GM12878 (cell line): ENCODE measurements at places on chromosomes 11 and 22.

DNA sequence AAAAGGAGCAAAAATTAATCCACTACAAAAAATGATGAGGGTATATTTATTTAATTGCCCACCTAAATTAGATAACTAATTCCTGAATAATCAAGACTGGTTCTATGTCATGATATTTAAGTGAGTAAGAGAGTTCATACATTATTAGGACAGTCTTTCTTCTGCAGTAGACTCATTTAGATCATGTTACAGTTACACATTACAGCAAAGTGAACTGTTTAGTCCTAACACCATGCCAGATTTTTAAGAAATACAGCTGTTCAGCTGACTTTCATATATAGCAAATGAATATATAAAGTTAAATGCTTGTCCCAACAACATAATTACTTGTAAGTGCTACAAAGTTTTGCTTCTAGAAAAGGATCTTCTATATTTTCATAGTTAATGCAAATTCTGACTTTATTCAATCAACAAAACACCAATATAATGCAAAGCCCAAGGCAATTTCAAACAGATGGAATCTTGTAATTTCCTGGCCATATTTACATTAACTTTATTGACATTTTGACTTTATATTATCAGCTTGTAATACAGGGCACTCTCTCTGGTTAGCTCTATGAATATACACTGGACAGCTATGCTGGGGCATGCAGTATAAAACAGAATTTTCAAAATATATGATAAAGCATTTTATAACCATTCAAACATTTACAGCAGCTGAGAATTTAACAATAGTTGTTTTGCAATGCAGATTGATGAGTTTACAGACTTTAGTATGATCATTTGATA is 45.7 kb upstream of the TP53AIP1 start:
- no peak for DNase-seq

DNA sequence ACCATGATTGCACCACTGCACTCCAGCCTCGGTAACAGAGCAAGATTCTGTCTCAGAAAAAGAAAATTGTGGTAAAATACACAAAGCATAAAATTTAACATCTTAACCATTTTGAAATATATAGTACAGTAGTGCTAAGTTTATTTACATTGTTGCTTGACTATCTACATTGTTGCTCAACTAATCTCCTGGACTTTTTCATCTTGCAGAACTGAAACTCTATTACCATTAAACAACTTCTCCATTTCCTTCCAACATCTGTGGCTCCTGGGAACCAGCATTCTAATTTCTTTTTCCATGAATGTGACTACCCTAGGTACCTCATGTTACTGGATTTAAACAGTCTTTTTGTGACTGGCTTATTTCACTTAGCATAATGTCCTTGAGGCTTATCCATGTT is 13.5 kb upstream of the VWA5A start:
- no peak for DNase-seq

DNA sequence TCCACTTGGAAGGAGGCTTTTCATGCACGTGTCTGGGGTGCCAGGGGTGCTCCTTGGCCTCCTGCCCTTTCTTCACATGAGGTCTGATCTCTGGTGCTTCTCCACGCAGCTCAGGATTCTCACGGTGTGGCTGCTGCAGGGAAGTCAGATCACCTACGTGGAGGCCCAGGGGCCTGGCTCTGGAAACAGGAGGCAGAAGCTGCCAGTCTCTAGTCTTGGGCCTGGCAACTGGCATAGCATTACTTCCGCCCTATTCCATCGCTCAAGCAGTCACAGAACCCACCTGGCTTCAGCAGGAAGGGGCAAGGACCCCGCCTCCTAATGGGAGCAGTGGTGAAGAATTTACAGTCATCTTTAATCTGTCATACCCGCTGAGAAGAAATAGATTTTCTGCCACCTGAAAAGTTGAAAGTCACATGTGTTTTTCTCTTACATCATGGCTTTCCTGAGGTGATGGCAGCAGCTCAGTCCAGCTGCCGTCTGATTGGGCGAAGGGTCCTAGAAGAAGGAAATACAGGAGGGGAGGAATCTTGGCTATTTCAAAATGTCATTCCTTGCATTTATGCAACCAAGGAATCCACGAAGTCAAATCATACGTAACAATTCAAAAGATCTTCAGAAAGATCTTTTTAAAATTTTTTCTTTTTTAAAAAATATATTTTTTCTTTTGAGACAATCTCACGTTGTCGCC is 50.1 kb upstream of the DKK3 start:
- DNase-seq = no peak

- DNase-seq = no peak
These were observed 2.7 kb upstream of the TH start for GRCh38 chr11:2174361-2174760.

GRCh38 chr11:89737116-89737515 is 27.0 kb downstream of the TRIM77 start:
- no peak for DNase-seq

- no peak for DNase-seq
These were observed 104.8 kb downstream of the MPPED2 start for GRCh38 chr11:30481330-30481729.
